Mesothelial cell of epicardium (in vitro differentiated cells): ENCODE measurements at places on chromosomes 3 and 15. TPM values are rescaled to one million over a fixed set of nuclear protein-coding genes. Genes with fewer than 3 reads are reported as not detected.

NR2E3 gene
- total RNA-seq, result 1.1 to 2.0 TPM (median 1.2 TPM) in 3 replicates

DNA sequence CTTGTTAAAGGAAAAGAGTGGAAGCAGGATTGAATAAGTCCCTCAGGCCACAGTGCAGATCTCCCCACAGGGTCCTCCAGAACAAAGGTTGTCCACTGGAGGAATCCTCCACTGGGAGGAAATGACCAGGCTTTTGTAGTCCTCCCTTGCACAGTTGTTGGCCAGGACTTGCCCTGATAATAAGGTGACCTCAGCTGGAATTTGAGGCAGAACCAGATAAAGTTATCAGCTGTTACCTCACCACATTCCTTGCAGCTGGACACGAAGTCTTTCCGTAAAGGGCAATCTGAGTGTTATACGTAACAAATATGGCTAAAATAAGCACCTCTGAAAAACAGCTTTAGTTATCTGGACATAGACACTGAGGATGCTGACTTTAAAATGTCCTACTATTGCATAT is 83.5 kb upstream of the NAALADL2 start:
- H3K36me3 ChIP-seq, result peaks cover 3% of the 10 kb centered on the region
- H3K4me3 ChIP-seq, result no peak overlapping the region
- no peak for DNase-seq
- peaks cover 19% of the 10 kb centered on the region for H3K4me1 ChIP-seq
- H3K27me3 ChIP-seq, result no peaks in the 10 kb centered on the region
- H3K27ac ChIP-seq, result no peak overlapping the region

GRCh38 chr3:181660337-181660736 is 51.4 kb upstream of the SOX2 start:
- H3K27me3 ChIP-seq, result peaks cover 37% of the 10 kb centered on the region
- H3K27ac ChIP-seq, result no peak overlapping the region
- no peaks in the 10 kb centered on the region for H3K36me3 ChIP-seq
- no peak overlapping the region for H3K4me3 ChIP-seq
- no peak for DNase-seq

P2RY1 gene
- total RNA-seq, result 7.3 to 8.9 TPM (median 8.5 TPM) in 3 replicates

- no peak overlapping the region for H3K27ac ChIP-seq
- H3K4me1 ChIP-seq, result no peaks in the 10 kb centered on the region
- no peak for DNase-seq
- H3K27me3 ChIP-seq, result no peaks in the 10 kb centered on the region
- no peak overlapping the region for H3K4me3 ChIP-seq
Measured at GRCh38 chr3:53361852-53362251, 14.5 kb upstream of the DCP1A start.

DNA sequence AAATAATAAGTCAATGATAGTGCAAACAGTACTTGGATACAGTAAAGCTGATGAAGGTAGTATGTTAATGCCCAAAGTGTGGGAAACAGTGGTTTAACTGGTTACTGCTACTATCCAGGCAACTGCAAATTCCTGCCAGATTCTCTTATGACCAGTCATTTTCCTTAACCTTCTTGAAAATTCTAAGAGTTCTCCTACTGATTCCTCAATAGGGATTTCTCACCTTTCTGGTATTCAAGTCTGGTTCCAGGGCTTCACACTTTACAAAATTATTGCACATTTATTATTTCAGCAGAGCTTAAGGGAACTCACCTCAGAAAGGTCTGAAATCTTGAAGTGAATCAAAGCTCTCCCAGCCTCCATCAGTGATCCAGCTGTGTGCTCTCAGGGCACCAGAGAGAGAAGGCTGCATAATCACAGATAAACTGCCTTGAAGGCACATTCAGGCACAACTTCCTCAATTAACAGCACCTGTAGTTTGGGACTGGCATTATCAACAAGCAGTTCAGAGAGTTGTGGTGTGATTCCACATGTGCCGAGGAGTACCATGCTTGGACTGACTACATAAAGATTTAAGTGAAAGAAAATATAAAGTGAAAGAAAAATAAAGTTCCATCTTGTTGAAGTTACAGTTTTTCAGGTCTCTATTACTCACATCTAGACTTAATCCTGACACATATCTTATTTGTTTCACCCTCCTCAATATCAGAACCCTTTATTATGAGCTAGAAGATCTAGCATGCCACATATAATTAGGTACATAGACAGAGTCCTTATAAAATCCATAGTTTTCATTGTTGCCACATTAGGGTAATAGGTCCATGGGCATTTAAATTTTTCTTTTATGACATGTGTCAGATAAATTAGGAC is 59.5 kb upstream of the TIPARP start:
- DNase-seq, result no peak
- H3K36me3 ChIP-seq, result no peaks in the 10 kb centered on the region
- H3K4me3 ChIP-seq, result no peak overlapping the region
- H3K27ac ChIP-seq, result no peak overlapping the region
- H3K4me1 ChIP-seq, result peaks cover 3% of the 10 kb centered on the region

FANCD2 gene
- 17.9 to 21.1 TPM (median 20.2 TPM) in 3 replicates for total RNA-seq

DNA sequence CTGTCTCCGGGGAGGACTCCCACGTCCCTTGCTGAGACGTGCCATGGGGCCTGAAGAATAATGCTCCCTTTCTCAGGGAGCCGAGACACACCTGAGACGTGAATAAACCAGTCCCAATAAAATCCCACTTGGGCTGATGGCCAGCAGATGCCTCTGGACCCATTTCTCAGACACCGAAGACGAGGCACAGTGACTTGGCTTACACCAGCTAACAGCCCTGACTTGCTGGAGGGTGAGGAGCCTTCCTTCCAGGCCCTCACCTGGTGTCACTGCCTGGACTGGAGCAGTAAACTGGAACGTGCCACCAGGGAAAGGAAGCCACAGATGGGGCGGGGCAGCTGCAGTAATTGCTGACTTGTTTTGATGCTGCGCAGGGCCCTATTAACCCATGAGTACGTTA is 189.7 kb downstream of the PDZRN3 start:
- peaks cover 45% of the 10 kb centered on the region for H3K4me1 ChIP-seq
- no peak overlapping the region for H3K27ac ChIP-seq
- H3K4me3 ChIP-seq, result no peak overlapping the region
- DNase-seq, result no peak
- no peaks in the 10 kb centered on the region for H3K36me3 ChIP-seq

DNA sequence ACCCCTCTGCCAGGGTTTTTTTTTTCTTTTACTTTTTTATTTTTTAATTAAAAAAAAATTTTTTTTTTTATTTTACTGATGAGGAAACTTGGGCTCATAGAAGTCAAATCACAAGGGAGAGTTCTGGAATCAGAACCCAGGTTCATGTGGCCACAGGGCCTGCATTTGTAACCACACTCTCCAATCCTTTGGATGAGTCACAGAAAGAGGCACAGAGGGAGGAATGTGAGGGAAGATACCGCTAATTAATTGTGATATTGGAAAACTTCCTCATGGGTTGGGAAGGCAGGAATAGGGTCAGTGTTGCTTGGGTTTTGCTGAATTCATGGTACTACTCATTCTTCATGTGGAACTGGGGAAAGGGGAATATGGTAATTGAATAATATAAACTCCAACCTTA is 132.9 kb upstream of the SLC6A11 start:
- H3K27me3 ChIP-seq, result peaks cover 25% of the 10 kb centered on the region
- no peak for DNase-seq
- no peak overlapping the region for H3K27ac ChIP-seq
- H3K36me3 ChIP-seq, result no peaks in the 10 kb centered on the region
- no peak overlapping the region for H3K4me3 ChIP-seq
